ENCODE measurements at places on chromosomes 12 and 14. TPM values are rescaled to one million over a fixed set of nuclear protein-coding genes. Genes with fewer than 3 reads are reported as not detected.

- no peak for ATAC-seq
These were observed 580.2 kb downstream of the ETNK1 start for GRCh38 chr12:23204933-23205778.

GZMH gene
- not detected for total RNA-seq

DNA sequence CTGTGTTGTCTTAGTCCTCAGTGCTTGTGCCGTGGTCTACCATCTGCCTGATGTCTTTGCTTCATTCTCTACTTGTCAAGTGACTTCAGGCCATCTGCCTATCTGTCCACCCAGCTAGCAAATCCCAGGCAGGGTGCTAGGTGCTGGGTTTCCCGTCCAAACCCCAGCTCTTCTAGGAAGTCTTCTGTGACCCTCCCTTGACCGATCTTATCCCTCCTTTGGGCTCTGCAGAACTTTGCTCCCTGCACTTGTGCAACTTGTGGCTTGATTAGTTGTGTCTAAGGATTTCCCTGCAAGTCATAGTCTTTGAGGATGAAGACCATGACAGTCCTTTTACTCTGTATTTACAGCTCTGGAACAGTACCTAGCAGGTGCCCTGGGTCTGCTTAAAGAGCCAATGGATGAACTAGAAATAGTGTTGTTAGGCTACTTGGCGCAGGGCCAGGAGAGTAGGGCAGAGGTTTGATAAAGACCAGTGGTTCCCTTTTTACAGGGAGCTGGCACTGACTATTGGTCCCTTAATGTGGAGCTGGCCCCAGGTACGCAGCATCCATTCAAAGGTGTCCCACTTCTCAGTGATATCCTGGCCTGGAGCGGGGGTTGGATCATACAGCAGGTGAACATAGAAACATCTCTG, 60.1 kb downstream of the ADCK1 start:
- no peak for ATAC-seq

DNA sequence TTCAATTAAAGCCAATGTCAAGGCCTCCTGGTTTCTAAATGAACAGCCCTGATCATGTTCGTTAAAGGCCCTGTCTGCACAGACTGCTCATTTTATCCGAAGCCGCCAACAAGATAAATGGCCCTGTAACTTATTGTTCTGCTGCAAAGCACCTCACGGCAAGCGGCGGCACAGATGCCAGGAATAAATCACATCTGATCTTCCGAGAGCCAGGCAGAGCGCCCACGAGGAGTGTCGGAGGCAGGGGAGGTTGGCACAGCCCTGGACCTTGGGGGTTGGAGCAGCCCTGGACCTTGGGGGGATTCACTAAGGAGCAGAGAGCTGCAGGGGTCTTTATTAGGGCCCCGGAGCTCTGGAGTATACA, 110.5 kb downstream of the SCARB1 start:
- ATAC-seq: no peak

GRCh38 chr12:43066471-43066870, 476.9 kb upstream of the PRICKLE1 start:
- no peak for ATAC-seq

Measured in motor neuron (in vitro differentiated cells).